ENCODE measurements at places on chromosomes 13 and 19. TPM values are rescaled to one million over a fixed set of nuclear protein-coding genes. Genes with fewer than 3 reads are reported as not detected.

The TGFBR3L gene
- total RNA-seq = 11.6 TPM

DNA sequence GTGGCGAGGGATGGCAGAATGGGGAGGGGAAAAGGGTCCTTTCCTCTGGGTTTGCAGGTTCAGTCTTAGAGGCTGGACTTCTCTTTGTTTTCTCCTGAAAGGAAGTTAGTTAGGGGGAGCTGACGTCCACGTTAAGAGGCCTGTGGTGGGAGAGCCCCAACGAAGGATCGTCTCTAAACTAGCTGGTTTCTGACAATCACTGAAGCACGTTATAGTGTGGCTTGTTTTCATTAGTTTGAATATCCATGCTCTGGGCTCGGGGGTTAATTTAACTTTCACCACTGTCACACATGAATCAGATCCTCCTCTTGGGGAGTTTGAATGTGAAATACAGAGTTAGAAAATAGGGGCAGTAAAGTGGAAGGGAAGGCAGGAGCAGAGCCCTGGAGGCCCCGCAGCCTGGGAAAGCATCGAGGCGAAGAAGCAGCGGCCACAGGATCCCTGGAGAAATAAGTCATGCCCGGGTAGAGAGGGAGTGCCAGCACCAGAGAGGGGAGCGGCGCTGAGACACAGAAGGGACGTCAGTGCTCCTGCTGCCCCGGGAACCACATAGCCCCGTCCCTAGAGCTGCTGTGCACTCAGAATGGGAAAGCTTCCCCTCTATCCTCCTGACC is 31.1 kb upstream of the AMER2 start:
- H3K36me3 ChIP-seq = no peaks in the 10 kb centered on the region
- peaks cover 26% of the 10 kb centered on the region for H3K27me3 ChIP-seq
- peak overlapping the region; percentile 49 for H3K27ac ChIP-seq
- DNase-seq = no peak

DNA sequence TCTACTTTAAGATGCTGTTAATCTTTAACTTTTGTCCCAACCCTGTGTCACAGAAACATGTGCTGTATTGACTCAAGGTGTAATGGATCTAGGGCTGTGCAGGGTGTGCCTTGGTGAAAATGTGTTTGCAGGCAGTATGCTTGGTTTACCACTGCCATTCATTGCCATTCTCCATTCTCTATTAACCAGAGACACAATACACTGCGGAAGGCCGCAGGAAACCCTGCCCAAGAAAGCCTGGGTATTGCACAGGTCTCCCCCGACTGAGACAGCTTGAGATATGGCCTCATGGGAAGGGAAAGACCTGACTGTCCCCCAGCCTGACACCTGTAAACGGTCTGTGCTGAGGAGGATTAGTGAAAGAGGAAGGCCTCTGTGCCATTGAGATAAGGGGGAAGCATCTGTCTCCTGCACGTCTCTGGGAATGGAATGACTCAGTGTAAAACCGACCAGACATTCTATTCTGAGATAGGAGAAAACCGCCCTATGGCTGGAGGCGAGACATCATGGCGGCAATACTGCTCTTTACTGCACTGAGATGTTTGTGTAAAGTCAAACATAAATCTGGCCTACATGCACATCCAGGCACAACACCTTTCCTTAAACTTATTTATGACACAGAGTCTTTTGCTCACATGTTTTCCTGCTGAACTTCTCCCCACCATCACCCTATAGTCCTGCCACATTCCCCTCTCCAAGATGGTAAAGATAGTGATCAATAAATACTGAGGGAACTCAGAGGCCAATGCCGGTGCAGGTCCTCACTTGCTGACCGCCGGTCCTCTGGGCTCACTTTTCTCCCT is 13.1 kb upstream of the ZNF888 start:
- no peak for DNase-seq
- peaks cover 23% of the 10 kb centered on the region for H3K4me1 ChIP-seq
- H3K4me3 ChIP-seq = no peak overlapping the region
- H3K36me3 ChIP-seq = peaks cover 1% of the 10 kb centered on the region

DNA sequence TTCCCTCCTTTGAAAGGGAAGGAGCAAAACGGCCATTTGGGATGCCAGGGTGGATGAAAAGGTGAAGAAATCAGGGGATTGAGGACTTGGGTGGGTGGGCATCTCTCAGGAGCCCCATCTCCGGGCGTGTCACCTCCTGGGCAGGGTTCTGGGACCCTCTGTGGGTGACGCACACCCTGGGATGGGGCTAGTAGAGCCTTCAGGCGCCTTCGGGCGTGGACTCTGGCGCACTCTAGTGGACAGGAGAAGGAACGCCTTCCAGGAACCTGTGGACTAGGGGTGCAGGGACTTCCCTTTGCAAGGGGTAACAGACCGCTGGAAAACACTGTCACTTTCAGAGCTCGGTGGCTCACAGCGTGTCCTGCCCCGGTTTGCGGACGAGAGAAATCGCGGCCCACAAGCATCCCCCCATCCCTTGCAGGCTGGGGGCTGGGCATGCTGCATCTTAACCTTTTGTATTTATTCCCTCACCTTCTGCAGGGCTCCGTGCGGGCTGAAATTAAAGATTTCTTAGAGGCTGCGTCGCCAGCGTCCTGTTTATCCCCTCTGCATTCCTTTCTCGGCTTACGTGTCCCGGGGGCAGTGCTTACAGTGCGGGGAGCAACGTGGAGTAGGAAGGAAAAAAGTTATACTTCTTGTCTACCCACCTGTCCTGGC is 15.2 kb upstream of the S1PR4 start:
- H3K27ac ChIP-seq = no peak overlapping the region
- H3K36me3 ChIP-seq = peaks cover 2% of the 10 kb centered on the region
- no peak overlapping the region for H3K4me3 ChIP-seq
- DNase-seq = no peak
- H3K4me1 ChIP-seq = peaks cover 6% of the 10 kb centered on the region

DNA sequence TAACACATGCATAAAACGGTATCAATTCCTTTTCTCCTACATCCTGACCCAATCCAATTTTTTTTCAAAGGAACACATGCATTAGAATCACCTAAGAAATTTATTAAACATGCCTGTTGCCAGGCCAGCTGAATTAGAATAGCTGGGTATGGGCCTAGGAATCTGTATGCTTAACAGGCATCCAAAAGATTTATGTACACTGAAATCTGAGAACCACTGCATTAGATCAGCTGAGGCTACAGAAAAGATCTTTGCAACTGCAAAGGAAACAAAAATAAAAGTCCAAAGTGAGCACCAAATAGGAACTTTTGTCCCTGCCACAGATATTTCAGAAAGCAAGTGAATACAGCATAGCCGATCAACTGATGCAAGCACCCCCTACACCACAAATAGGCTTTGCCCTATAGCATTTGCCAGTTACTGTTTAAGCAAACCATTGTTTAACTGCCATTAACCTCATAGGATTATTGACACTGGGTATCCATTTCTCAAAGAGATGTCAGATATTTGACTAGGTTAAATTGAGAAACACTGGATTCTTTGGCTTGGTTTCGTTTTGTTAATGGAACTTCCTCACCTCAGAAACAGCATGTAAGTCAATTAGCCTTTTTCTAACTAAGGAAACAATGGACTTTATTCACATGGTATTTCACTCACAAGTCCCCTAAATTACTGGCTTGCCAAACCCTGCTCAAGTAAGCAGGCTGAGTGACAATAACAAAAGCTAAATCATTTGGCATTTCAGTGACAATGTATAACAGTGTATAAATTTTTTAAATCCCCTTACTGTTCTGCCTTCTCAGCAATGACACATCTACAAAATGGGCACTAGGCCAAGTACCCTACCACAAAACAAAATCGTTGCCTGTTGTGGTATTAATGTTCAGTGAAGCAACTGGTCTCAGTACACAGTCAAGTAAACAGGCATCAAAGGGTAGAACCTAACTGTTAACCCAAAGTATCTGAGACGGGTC is 67.8 kb downstream of the SUCLA2 start:
- H3K4me3 ChIP-seq = no peak overlapping the region
- no peak overlapping the region for H3K27ac ChIP-seq
- H3K4me1 ChIP-seq = no peaks in the 10 kb centered on the region
- H3K27me3 ChIP-seq = no peaks in the 10 kb centered on the region
- DNase-seq = no peak

The BRME1 gene
- total RNA-seq = 2.9 TPM

DNA sequence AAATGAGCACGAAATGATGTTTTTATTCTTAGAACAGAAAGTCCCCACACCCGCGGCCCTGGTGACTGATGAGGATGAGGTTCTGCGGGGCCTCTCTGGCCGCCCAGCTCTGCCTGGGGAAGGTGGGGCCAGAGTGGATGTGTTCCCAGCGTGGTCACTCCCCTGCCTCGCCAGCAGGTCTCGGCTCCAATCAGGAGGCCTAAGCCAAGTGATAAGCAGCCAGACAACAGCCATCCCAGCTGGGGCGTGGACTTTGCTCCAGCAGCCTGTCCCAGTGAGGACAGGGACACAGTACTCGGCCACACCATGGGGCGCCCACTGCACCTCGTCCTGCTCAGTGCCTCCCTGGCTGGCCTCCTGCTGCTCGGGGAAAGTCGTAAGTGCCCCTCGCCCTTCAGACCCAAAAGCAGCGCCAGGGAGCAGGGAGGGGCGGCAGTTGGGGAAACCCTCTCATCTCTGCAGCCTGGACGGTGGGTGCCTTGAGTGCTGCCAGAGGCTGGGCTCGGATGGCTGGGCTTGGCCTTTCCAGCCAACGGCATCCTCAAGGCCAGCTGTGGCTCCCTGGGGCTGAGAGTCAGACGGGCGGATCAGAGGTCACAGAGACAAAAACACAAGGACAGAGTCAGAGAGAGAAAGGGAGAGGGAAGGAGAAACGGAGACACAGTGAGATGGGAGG is at the start of gene F10:
F10 (plus strand) TSS at position 250 of the 676 bp plus-strand sequence; CDS start at position 307, 57 bp downstream.
- DNase-seq = peak; percentile 68
- H3K36me3 ChIP-seq = no peaks in the 10 kb centered on the region

The ZNF44 gene
- 7.2 TPM for total RNA-seq

The DNAAF3 gene
- total RNA-seq = 2.2 TPM

GRCh38 chr13:106499896-106500295 is 35.6 kb downstream of the EFNB2 start:
- DNase-seq = no peak
- no peak overlapping the region for H3K4me3 ChIP-seq
- peaks cover 1% of the 10 kb centered on the region for H3K36me3 ChIP-seq
- H3K4me1 ChIP-seq = peaks cover 63% of the 10 kb centered on the region
- no peaks in the 10 kb centered on the region for H3K27me3 ChIP-seq

- H3K4me3 ChIP-seq = no peak overlapping the region
- DNase-seq = no peak
- H3K4me1 ChIP-seq = no peaks in the 10 kb centered on the region
- H3K27ac ChIP-seq = no peak overlapping the region
- H3K27me3 ChIP-seq = no peaks in the 10 kb centered on the region
Measured at GRCh38 chr13:30061217-30061616, 210.8 kb upstream of the UBL3 start.

The IGSF23 gene
- total RNA-seq = not detected

- DNase-seq = no peak
- H3K4me1 ChIP-seq = peaks cover 26% of the 10 kb centered on the region
- no peak overlapping the region for H3K27ac ChIP-seq
- H3K4me3 ChIP-seq = no peak overlapping the region
- no peaks in the 10 kb centered on the region for H3K27me3 ChIP-seq
Measured at GRCh38 chr13:100495455-100495854, 93.1 kb downstream of the GGACT start.
